ENCODE measurements at places on chromosomes 4 and X. TPM values are rescaled to one million over a fixed set of nuclear protein-coding genes. Genes with fewer than 3 reads are reported as not detected.

YIPF7 gene
- 0.30 TPM for total RNA-seq

CCDC120 gene
- total RNA-seq: 8.2 TPM

DGKK gene
- 0.05 TPM for total RNA-seq

KLF8 gene
- total RNA-seq: 6.8 TPM

MMRN1 gene
- total RNA-seq: 0.17 TPM

STPG2 gene
- not detected for total RNA-seq

DIAPH2 gene
- 9.0 TPM for total RNA-seq

GPC3 gene
- 8.2 TPM for total RNA-seq

TMPRSS11F gene
- not detected for total RNA-seq

All from astrocyte (in vitro differentiated cells and primary cell).